ENCODE measurements at places on chromosomes 5 and 9.

- DNase-seq: no peak
Observed at GRCh38 chr5:3237276-3237868, 358.3 kb upstream of the IRX1 start.

- DNase-seq: no peak
Observed at GRCh38 chr5:158937381-158937952, 162.2 kb downstream of the EBF1 start.

DNA sequence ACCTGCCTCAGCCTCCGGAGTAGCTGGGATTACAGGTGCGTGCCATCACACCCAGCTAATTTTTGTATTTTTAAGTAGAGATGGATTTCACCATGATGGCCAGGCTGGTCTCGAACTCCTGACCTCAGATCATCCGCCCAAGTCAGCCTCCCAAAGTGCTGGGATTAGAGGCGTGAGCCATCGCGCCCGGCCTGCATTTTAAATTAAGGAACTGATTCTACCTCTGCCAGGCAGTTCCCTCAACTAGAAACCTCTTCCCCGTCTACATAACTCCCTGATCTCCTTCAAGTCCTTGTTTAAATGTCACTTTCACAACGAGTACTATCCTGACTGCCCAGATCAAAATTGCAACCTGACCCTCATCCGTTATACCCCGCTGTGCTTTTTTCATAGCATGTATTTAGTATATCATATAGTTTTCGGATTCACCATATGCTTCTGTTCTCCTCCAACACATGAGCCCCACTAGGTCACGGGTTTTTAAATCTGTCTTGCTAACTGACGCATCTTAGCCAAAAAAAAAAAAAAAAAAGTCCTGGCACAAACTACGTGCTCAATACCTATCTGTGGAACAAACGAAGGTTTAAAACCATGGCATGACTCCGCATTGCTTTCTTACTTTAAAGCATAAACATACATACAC is 858 bp upstream of the SOWAHA start:
- no peak for DNase-seq

GRCh38 chr9:7770111-7770510 is 29.5 kb downstream of the DMAC1 start:
- DNase-seq: peak; percentile 32

DNA sequence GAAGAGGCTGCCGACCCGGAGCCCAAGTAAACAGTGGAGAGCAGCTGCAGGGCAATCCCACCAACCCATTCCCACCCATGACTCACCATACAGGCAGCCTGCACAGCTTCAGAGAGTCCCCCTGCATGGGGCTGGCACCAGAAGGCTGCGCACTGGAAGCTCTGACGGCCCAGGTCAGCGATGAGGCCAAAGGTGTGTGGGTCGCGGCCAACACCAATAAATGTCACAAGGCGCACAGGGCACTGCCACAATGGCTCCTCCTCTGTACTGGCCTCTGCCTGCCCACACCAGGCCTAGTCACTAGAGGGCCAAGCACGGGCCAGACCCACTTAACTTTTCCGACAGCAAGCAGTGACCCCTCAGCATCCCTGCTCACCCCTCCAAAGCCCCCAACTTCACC is 3.0 kb upstream of the SRA1 start:
- DNase-seq: no peak

DNA sequence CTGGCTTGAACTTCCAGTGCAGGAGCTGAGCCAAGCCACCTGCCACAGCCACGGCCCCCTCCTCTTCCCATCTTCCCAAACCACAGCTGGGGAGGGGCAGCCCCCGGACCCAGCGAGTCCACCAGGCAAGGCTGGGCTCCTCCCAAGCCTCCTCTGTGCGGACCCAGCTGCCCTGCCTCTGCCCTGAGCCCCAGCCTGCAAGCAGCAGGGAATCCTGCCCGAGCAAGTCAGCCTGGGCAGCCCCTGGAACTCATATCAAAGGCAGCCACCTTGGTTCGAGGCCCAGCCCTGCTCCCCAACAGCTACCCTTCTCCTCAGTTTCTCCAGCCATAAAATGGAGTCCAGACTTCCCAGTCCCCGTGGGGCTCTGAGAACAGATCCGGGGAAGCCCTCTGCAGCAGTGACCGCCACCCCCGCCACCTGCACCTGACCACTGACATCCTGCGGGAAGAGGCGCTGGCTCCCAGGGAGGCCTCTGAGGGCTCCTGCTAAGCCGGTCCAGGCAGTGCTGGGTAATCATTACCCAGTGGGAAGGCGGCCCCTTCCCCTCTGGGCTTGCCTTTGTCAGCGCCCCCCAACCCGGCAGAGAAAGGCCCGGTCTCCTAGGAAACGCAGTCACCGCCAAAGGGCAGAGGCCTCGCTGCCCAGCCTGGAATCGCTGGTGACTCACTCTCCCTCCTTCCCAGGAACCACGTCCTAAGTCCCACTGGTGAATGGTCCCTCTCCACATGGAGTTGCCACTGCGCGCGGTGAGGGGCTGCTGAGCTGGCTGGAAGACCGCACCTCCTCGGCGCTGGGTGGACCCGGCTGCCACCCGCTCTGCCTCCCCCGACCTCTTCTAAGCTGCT is 1.5 kb downstream of the VAV2 start:
- peak; percentile 55 for DNase-seq

- DNase-seq: no peak
Observed at GRCh38 chr5:145161391-145161790, 673.8 kb downstream of the PRELID2 start.

GRCh38 chr5:170186856-170187255 is 45.9 kb upstream of the C5orf58 start:
- no peak for DNase-seq

- DNase-seq: no peak
Observed at GRCh38 chr9:133105461-133105770, 15.6 kb downstream of the RALGDS start.

GRCh38 chr5:72451741-72452505 is 55.3 kb downstream of the ZNF366 start:
- DNase-seq: peak; percentile 82

DNA sequence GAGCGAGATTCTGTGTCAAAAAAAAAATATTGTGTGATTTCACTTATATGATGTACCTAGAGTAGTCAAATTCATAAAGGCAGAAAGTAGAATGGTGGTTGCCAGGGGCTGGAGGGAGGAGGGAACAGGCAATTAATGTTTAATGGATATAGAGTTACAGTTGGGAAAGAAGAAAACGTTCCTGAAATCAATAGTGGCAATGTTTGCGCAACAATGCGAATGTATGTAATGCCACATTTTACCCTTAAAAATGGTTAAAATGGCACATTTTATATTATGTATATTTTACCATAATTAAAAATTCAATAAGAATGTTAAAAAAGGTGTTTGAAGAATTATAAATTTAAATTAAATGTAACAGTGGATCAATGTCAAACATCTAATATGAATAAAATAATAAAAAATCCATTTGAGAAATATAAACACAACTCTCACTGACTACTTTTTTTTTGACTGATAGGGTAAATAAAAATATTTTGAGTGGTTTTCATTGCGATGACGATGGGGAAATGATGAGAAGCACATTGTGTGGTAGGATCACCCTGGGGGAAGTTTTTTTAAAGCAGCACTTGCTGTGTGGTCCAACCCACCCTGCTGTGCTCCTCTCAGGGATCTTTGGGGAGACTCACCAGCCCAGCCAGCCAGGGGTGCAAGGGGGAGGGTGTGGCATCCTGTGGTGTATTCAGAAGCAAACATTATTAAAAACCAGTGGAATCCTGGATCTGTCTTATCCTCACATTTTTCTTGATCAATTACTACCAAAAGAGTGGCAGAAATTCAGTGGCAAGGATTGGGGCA is 4.3 kb downstream of the FYB1 start:
- DNase-seq: no peak

GRCh38 chr9:111078391-111079038 is 40.2 kb upstream of the LPAR1 start:
- peak; percentile 17 for DNase-seq

GRCh38 chr5:88544671-88545070 is 276.0 kb upstream of the TMEM161B start:
- DNase-seq: no peak

GRCh38 chr5:153496835-153497234 is 6.4 kb downstream of the GRIA1 start:
- DNase-seq: peak; percentile 59

- peak; percentile 10 for DNase-seq
Observed at GRCh38 chr5:180069589-180070247, 1.8 kb downstream of the RNF130 start.

GRCh38 chr9:117098331-117098730 is 316.5 kb downstream of the ASTN2 start:
- no peak for DNase-seq

- DNase-seq: no peak
Observed at GRCh38 chr5:141558150-141558549, 60.6 kb downstream of the DIAPH1 start.

GRCh38 chr5:122981846-122982245 is 54.7 kb downstream of the PPIC start:
- DNase-seq: no peak

DNA sequence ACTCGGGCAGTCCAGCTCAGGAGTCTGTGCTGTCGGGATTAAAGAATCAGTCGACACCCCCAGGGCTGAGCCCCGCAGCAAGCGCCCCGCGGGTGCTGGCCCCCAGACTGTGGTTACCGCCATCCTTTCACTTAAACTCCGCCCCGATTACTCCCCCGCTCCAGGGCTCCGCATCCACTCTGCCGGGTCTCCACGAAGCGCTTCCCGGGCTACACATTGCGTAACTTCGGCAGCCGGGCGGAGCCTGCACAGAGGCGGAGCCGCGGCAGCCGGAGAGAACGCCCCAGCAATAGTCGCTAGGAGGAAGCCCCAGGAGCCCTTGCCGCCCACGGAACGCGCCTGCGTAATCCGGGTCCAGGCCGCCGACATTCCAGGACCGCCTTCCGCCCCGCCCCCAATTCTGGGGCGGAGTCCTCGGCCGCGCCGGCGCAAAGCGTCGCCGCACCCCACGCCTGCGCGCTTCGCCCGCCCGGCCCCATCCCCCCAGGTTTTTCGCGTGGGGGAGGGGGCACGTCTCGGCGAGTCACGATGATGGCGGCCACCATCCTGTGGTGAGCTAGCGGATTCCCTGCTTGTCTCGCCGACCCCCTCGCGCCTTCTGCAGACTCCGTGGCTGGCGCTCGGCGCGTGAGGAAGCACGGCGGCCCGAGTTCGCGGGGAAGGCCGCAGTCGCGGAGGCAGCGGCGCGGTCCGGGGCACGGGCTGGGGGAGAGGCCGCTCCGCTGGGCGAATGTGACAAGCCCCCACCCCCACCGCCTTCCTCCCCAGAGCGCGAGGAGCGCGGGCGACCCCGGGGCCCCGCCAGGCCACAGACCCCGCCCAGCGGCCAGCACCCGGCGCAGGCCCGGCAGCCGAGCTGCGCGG is at the start of gene RAD23B:
TSS of gene RAD23B (plus strand) at position 521 of the 864 bp plus-strand sequence. CDS start 351 bp downstream, outside the sequence.
- peak; percentile 99 for DNase-seq

GRCh38 chr5:167696558-167697314 is 594.7 kb upstream of the WWC1 start:
- no peak for DNase-seq

- DNase-seq: no peak
Observed at GRCh38 chr9:125145425-125145824, 2.1 kb upstream of the SCAI start.

DNA sequence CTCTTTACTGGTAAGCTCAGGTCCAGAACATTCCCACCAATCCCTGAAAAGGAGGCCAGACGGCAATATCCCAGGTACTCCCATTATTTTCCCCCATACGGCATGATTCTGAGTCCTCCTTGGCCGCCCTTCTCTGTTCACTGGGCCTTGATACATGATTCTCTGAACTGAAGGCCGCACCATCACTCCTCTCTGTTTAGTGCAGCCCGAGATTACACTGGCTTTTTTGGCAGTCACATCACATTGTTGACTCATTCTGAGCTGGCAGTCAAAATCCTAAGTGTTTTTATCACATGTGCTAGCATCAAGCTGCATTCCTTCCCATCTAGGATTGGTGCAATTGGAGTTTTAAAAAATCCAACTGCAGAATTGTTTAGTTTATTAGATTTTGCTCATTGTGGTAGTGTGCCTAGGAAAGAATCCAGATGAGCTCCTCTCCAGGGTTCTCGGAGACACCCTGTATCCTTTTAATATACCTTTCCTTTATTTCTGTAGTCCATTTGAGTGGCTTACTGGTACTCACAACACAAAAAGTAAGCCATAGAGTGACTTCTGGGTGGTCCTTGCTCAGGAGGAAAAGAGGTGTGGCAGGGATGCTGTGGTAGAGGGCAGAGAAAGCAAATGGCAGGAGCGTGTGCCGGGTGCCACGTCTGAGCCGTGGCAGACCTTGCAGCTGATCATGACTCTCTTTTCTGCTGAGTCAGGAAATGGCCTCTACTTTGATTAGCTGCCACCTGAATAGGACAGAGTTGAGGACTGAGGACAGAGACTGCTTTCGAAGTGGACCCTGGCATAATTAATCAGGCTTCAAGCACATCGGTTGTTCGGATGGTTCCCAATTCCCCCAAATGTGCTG is 121.1 kb upstream of the IL12B start:
- peak; percentile 95 for DNase-seq

DNA sequence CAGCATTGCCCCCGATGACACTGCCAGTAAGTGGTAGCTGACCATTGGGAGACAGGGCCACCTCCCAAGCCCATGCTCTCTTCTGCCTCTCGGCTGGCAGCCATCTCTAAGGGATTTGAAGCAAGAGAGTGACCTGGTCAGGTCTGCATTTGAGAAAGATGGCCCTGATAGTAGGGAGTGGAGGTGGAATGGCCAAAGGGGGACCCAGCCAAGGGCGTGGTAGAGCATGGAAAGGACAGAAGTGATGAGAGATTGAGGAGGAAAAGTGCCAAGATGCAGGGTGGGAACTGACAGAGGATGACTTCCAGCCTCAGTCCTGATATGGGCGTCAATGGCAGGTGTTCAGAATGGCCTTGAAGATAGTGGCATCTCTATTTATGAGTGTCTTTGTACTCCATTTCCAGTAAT is 9.0 kb downstream of the ABL1 start:
- no peak for DNase-seq

GRCh38 chr9:90423661-90424193 is 218.9 kb downstream of the DIRAS2 start:
- DNase-seq: no peak

DNA sequence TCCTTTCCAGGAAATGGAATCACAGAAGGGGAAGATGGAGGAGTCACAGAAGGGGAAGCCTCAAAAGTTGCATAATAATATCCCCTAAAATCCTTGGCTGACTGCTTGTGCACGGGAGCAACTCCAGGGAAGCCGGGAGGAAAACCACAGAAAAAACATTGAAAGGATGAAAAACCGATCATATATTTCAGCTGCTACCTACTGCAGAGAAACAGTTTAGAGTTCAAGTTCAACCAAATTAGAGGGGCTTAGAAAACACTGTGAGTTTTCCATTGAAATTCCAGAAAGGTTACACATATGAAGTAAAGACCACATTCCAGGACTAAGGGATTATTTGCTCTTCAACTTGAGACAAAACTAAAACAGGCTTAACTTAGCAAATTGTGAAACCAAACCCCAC is 37.6 kb upstream of the MTAP start:
- peak; percentile 70 for DNase-seq

- peak; percentile 74 for DNase-seq
Observed at GRCh38 chr5:124790895-124791732, 44.7 kb upstream of the ZNF608 start.

- DNase-seq: peak; percentile 97
Observed at GRCh38 chr9:78031893-78032729, 500 bp upstream of the GNAQ start.

DNA sequence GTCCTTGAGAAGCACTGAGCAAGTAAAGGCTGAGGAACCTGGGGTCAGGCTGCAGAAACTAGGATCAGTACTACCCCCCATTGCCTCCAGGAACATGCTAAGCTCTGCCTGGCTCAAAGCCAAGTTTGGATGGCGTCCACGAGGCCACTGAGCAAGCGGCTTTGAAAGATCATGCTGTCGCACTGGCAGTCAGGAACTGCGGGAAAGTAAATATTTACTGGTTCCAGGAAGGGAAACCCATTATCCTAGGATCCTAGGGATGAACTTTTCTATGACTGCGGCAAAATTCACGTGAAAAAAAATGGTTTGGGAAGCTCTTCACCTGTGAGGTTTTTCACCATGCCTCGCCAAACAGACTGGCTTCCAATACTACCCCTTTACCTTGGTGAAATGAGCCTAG is 75.3 kb upstream of the PJA2 start:
- DNase-seq: no peak
